Activated CD4-positive, alpha-beta T cell treated with anti-CD3 and anti-CD28 coated beads, Interleukin-2, amount 50 U/mL, for 4 hours (primary cell): ENCODE measurements at places on chromosomes 5 and 9.
A peak's percentile ranks its signal among the peaks of the same experiment; 100 is the strongest.

DNA sequence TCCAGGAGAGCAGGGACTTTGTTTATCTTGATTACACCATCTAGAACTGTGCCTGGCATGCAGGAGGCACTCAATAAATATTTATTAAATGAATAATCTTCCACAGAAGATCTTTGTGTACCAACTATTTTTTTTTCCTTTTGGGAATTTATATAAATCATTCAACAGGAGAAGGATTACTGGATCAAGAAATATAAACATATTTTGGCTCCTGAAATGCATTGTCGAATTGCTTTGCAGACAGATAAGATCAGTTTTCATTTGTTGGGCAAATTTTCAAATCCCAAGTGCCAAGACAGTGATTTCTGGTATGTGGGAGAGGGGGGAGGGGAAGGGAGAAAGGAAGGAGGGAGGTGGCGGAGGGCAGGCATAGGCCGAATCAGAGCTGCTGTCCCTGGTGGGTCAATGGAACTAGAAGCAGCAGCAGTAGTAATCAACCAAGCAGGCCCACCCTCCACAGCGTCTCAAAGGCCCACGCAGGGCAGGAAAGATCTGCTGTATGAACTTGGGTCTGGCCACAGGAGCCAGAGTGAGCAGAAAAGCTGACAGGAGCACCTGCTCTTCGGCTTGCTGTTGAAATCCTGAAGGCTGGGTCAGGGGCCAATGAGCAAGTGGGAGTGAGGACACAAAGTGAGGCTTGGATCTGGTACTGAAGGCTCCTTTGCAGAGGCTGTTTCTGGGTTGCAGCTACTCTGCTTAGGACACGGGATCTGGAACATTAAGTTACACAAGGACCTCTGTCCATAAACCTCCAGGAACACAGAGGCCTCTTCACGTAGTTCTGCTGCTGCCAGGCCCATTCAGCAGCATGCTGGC is 15.8 kb upstream of the TRAF1 start:
- no peak for DNase-seq

GRCh38 chr5:34001241-34001841 is 6.5 kb downstream of the AMACR start:
- no peak for DNase-seq

GRCh38 chr5:180670586-180671359 is 21.4 kb upstream of the FLT4 start:
- DNase-seq, result peak; percentile 30

GRCh38 chr9:109717342-109717741 is 62.7 kb upstream of the PALM2AKAP2 start:
- no peak for DNase-seq

DNA sequence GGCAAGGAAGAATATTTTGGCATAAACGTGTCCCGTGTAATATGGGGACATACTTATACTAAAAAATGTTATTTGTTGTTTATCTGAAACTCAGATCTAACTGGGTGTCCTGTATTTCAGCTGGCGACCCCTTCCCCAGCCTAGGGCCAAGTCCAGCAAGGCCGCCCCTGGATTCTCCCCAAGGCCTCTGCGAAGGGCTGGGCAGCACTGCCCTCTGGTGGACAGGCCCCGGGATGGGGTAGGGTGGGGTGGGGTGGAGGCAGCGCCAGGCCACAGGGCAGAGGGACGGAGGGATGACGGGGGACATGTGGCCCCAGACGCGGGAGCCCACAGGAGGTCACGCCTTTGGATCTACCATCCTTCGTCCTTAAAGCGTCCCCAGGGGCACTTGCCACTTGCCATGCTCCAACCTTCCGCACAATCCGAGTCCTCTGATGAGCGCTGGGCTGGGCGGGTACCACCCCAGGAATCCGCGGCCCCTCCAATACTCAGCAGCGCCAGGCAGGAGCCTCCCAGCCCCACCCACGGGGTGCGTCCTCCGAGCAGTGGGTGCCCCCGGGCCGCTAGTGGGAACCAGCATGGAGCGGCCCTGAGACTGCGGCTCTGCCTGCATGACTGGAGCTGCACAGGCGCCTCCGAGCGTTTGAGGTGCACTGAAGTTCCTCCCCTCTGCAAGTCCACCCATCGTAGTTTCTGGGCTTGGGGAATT is 7.1 kb upstream of the AGPAT2 start:
- no peak for DNase-seq

- no peak for DNase-seq
These were observed 81.2 kb upstream of the MIER3 start for GRCh38 chr5:57033103-57033502.

DNA sequence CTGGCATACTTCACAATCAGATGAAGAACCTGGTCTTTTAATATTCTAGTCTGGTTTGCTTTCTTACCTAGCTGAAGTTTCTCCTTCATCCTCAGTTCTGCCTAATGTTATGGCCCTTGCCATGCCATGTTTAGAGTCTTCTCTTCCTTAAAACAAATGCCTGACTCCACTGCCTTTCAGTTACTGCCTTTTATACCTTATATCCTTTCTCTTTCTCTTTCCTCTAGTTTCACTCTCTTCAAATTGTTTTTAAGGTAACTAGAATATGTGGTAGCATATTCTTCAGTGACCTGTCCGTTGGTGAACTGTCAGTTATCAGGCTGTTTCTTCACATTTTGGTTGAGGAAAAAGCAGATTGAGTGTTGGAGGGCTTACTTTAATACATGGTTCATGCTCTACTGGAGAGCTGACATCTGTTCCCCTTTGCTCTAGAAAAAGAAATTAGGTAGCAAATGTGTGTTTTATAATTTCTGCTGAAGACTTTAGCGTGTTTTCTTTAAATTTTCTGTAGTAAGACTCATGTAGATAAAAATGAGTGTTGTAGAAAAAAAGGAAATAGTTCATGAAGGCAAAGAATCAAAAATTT is 103.8 kb downstream of the DMXL1 start:
- no peak for DNase-seq

- DNase-seq, result no peak
These were observed 8.9 kb upstream of the ITGA1 start for GRCh38 chr5:52778781-52779180.

- no peak for DNase-seq
These were observed 400.9 kb upstream of the SGCD start for GRCh38 chr5:155926031-155926430.

DNA sequence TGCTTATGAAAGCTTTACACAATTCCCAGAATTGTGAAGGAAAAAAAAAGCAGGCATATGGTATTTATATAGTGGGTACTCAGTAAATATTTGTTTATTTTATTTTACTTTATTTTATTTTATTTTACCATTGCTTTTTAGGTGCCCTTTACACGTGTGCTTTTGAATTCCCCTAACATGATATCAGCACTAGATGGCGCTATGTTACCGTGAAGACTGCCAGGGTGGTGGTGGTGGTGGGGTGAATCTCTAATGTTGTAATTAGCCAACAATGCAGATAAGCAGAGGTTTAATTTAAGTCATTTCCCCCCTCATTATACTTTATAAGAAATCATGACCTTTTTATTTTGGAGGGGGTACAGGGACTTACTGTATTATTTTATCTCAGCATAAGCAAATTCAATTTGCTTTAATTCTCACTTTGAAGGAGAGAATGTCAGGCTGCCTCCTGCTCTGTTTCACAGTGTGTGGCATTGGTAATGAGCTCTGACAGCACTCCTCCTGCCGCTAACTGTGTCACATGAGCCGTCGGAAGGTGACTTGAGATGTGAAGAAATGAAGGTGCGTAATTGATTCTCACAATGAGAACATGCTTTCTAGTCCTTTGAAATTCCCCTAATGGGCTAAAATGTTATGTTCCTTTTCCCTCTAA is 165.6 kb downstream of the YTHDC2 start:
- no peak for DNase-seq

- DNase-seq, result no peak
These were observed 35.5 kb downstream of the VAV2 start for GRCh38 chr9:133956520-133957076.

DNA sequence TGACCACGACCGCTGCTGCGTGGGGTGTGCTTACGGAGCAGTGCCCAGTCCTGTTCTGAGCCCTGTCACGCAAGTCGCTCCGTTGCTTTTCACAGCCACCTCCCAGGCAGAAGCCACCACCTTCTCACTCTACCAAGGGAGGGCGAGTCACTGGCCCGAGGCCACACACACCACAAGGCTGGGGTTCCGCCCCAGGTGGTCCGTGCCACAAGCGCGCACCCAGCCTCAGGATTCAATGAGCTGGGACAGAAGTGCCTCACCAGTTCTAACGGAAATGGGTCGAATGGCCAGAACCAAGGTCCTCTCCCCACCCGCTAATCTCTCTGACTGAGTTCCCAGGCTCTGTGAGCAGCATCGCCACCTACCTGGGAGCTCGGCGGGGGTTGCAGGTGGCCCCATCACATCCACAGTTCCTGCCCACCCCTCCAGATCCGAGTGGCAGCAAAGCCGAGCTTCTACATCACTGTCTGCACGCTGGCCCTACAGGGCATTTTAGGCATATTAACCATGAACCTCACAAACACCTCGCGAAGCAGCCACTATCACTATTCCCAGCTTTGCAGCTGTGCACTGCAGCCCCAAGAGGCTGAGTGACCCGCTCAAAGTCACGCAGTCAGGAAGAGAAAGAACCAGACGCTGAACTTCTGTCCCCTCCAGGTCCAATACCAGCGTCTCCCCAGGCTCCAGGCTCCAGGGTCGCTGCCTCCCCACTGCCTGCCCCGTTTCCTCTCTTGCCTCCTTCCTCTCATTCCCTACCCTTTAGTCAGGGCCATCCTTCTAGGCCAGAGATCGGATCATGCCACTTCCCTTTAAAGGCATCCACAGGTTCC is 92.1 kb upstream of the PHYKPL start:
- no peak for DNase-seq

GRCh38 chr9:100350188-100350587 is 2.6 kb downstream of the TEX10 start:
- DNase-seq, result no peak

- no peak for DNase-seq
These were observed 70.8 kb downstream of the PTBP3 start for GRCh38 chr9:112262577-112262976.

DNA sequence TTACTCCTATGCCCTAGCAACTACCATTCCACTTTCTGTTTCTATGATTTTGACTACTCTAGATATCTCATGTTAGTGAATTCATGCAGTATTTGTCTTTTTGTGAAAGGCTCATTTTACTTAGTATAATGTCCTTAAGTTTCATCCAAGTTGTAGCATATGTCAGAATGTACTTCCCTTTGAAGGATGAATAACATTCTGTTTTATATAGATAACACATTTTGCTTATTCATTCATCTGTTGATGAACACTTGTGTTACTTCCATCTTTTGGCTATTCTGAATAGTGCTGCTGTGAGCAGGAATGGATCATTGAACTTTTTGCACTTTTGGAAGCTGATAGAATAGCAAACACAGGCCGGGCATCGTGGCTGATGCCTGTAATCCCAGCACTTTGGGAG is 140.2 kb upstream of the MYO10 start:
- DNase-seq, result no peak

GRCh38 chr5:109927639-109928038 is 237.9 kb downstream of the MAN2A1 start:
- DNase-seq, result no peak

GRCh38 chr5:150502106-150502505 is 5.8 kb upstream of the NDST1 start:
- DNase-seq, result no peak

DNA sequence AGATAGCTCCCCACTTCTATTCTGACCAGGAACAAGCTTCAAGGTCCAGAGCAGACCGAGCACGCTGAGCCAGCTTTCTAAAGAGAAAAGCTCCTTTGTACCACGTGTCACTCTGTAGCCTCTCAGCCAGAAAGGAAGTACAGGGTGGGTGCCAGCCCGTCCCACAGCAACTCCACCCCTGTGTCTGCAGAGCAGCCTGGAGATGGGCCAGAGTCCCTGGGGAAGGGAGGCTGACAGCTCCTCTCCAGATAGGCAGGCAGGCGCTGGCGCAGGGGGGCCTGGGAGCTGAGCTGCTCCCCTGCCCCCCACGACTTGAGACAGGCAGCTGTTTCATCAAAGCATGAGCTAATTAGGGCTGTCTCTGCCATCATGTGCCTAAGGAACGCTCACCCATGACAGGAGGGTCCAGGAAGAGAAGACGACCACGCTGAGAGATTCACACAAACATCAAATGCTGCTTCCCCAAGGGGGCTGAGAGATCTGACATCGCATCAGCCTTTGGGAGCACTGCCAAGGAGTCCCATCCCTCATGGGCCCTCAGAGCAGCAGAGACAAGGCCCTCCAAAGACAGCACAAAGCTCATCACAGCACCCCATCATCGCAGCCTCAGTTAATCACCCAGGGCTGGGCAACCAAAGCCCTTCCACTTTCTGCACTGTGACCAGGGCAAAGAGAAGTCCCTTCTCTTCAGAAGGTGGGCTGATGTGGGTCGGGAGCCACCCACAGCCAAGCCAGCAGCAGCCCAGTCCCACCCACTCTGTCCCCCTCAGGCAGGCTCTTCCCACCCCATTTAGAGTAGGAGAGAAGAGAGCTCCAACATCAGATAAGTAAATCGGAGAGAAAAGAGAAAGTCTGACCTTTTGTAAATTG is 78.5 kb upstream of the LRRTM2 start:
- no peak for DNase-seq
